ENCODE measurements at places on chromosomes 11 and 22.

DNA sequence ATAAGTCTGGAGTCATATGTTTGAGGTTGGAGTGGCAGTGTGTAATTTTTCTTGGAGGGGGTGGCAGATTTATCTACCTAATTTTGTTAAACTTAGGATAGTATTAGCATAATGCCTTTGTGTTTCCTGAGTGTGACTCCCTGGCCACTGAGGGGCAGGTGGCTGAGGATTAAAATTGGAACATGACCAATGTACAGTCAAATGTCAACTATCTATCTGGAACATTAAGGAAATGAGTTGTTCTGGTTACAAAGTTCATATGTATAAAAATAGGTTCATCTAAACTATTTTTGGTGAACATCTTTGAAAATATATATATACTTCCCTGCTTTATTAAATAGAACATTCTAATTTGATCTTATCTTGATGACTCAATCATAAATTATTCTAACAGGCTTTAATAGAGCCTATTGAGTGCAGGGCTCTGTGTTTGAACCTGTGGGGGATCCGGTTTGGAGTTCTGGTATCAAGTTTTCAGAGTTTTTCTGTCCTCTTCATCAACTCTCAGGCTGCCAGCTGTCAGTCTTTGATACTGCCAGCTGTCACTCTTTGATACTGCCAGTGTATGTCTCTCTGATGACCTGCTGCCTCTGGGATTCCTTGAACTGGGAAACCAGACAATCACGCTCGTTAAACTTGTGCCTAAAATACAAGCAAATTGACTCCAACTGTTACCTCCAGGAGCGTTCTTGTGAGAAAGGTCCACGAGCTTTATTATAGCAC, 309.6 kb downstream of the METTL15 start:
- DNase-seq, result no peak

DNA sequence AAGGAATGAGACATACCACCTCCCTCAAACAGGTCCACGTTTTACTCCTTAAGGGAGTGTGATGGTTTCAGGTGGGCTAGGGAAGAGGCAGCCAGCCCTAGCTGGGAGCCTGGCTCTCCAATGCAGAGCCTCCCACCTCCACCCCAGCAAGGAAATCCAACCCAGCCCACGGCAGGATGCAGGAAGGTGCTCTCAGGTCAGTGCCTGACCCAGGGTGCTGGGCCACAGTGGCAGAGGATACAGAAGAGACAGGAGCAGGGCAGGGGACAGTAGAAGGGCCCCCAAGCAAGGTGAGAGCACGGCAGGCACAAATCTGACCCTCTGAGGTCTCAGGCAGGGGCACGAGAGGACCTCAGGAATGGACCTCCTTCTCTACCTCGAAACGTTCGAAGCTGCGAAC, 26.9 kb upstream of the CCND1 start:
- no peak for DNase-seq

DNA sequence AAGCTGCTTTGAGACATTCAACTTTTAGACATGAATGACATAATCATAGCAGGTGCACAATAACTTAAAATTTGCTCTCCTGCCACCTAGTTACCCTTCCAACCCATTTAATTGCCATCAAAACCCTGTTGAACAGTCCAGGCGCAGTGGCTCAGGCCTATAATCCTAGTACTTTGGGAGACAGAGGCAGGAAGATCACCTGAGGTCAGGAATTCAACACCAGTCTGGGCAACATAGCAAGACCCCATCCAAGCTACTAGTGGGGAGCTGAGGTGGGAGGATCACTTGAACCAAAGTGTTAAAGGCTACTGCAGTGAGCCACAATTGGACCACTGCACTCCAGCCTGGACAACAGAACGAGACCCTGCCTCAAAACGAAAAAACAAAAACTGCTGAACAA, 4.0 kb upstream of the PHF21A start:
- DNase-seq, result no peak

GRCh38 chr11:86673872-86674750, 1.7 kb upstream of the ME3 start:
- DNase-seq, result no peak

- no peak for DNase-seq
Measured at GRCh38 chr11:102853956-102854355, 10.5 kb upstream of the MMP3 start.

GRCh38 chr22:29702931-29703501, 16.8 kb upstream of the CABP7 start:
- DNase-seq, result no peak

- no peak for DNase-seq
Measured at GRCh38 chr11:120519474-120519873, 7.9 kb downstream of the GRIK4 start.

GRCh38 chr11:35144136-35144741, 5.3 kb downstream of the CD44 start:
- DNase-seq, result peak; percentile 55
